Substantia nigra (tissue), 51 donors: ENCODE measurements at places on chromosomes 16 and 17.

DNA sequence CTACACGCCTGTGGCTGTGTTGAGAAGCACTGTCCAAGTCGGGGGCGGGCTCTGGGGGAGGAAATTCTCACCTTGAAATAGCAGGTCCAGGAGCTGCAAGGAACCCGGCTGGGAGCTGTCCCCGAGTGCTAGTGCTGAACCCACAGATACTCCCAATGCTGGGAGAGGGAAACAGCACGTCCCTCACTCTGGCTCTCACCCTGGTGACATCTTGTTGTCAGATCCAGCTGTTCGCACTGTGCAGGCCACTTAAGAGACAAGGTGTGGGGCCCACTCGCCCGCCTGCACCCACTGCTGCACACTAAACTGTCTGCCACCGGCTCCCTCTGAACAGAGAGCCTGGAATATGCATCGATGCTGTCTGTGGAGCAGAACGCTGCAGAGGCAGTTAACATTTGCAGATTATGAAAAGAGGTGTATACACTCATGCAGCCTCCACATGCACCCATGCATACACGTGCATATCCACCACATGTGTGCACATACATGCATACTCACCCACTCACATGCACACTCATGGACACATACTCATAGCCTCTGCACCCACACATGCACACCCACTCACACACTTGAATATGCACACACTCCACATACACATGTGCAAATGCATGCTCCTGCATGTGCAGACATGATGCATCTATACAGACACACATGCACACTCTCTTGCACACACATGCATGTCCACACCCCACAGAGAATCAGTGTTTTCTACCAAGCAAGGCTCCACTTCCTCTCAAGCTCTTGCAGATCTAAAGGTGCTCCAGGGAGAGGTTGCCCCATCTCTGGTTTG lies 42.0 kb downstream of the MGAT5B start:
- no peak for DNase-seq

DNA sequence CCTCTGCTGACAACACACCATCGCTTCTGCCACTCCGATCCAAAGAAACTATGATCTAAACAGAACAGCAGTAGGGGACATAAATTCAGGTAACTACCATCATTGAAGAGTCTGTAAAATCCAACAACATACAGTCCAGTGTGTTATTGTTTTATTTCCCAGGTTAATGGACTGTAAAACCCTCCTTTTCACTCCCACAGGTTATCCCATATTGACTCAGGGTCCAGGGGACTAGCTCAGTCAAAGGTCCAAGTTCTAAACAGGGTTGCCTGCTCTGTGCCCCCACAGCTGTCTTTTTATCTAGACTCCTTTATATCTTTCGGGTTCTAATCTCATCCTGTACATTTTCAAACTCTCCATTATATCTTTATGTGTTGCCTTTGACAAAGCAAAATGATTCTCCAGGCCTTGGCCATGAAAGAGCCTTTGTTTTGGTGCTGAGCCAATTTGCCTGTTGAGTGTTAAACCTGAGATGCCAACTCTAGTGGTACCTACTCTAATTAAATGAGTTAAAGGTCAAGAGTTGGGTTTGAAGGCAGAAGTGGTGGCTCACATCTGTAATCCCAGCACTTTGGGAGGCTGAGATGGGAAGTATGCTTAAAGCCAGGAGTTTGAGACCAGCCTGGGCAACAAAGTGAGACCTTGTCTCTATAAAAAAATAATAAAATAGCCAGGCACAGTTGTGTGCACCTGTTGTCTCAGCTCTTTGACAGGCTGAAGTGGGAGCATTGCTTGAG lies 80.5 kb downstream of the SNX11 start:
- no peak for DNase-seq

DNA sequence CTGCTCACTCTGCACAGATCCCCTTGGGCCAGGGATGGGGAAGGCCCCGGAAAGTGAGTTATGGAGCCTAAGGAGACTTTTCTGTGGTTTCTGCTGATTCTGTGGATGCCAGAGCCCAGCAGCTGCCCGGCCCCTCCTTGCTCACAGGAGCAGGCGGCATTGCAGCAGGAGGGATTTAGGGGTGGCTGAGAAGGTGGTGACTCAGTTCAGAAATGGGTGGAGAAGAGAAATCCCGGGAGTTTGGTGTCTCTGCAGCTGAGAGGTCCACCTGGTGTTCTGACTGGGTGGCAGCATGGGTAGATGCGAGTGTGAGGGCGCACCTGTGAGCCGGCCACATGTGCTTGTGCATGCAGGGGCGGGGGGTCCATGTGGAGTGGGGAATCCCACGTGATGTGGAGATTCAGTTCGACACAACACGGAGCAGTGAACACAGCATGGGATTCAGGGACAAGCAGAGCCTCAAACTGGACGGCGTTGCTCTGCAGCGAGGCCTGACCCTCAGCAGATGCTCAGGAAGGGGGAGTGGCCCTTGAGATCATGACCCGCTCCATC lies 16.0 kb upstream of the SPPL2C start:
- no peak for DNase-seq

- DNase-seq, result no peak
These were observed 617 bp upstream of the VTN start for GRCh38 chr17:28370744-28371103.

DNA sequence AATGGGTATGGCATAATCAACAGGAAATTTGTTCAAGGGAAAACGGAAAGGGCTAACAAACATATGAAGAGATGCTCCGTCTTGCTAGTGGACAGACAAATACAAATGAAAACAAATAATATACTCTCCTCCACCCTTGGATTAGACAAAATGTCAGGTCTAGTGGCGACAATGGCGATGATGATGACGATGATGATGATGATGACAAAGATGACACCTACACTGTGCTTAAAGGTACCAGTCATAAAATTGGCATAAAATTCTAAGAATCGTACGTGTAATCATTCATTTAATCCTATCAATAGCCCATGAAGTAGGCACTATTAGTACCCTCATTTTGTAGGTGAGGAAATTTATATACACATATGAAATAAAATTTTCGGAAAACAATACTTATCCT lies 174.6 kb downstream of the PMP22 start:
- DNase-seq, result no peak

- no peak for DNase-seq
These were observed 27.1 kb upstream of the LASP1NB start for GRCh38 chr17:38898291-38898679.

GRCh38 chr16:4402439-4403132 lies 13.8 kb downstream of the CORO7 start:
- peak; percentile 74 for DNase-seq

DNA sequence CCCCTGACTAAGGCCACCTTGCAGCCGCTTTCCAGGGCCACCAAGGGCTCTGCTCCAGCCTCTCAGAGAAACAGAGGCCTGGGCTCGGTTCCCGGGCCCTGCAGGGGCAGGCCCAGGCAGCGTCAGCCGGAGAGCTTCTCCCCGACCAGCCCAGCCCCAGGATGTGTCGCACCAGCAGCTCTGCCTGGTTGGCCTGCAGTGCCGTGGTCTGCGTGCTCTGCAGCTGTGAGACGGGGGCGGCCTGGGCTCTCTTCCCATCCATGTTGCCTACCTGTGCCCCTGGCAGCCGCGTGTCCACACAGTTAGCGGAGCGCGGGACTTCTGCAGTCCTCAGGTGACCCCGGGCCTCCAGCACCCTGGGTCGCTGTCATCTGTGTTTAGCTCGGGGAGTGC lies 4.8 kb downstream of the IGFALS start:
- no peak for DNase-seq

DNA sequence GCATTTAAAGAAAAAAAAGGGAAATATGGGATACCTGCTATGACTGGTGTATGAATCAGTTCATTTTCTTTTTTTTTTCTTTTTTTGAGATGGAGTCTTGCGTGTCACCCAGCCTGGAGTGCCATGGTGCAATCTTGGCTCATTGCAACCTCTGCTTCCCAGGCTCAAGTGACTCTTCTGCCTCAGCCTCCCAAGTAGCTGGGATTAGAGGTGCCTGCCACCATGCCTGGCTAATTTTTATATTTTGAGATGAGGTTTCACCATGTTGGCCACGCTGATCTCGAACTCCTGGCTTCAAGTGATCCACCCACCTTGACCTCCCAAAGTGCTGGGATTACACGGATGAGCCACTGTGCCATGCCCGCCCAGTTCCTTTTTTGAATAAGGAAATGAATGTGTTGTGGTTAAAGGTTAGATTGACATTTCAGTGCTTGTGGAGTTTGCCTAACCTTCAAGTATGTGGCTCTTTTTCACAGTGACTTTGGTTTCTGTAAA lies 7.7 kb downstream of the HAPSTR1 start:
- no peak for DNase-seq

DNA sequence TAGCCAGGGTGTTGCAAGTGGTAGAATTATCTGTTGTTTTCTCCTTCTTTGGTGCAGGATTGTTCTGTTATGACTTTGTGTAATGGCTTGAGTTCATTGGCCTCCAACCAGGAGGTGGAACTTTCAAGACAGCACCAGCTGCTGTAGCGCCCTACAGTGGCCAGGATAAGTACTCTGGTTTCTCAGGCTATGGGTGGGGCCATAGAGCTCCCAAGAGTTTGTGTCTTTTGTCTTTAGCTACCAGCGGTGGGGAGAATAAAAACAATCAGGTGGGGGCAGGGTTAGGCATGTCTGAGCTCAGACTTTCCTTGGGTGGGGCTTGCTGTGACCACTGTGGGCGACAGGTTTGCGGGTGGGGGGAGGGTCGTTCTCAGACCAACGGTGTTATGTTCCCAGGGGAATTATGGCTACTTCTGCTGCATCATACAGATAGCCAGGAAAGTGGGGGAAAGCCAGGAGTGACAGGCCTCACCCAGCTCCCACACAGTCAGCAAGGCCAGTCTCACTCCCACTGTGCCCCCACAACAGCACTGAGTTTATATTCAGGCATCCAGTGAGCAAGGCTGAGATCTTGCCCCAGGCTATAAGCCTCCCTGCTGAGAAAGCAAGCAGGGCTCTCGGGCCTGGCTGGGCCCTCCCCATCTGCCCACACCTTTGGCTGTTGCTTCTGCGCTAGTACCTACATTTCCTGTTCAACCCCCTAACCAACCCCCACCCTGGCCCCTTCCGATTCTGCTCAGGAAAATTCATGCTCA lies 15.4 kb downstream of the ABCA10 start:
- no peak for DNase-seq

- DNase-seq, result no peak
These were observed 69.6 kb upstream of the RCVRN start for GRCh38 chr17:9974448-9975381.

DNA sequence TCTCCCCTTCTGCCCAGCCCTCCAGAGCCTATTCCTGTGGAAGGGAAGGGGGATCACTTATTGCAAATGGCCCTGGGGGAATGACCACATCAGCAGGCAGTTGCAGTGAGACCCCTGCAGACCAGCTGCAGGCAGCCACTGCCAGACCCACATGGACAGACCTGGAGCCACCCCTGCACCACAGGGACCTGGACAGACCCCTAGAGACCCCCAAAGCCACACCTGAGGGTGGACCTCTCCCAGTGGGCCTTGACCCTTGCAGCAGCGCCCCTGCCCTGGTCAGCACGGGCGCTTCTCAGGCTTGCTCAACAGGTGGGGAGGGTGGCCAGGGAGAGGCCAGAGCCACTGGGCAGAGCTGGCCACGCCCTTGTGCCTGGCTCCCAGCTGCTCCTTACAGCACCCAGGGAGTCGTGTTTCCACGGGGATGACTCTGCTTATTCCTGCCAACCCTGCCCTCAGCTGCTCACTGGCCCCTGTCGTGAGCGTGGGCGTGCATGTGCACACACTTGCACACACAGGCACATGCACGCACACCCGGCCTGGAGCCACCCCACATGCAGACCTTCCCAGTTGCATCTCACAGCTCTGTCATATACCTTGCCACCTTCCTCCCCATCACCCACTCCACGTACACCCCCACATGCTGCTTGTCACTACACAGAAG lies 1.3 kb upstream of the SCN4A start:
- no peak for DNase-seq

- DNase-seq, result no peak
These were observed 18.9 kb downstream of the TVP23A start for GRCh38 chr16:10799736-10800135.

GRCh38 chr17:44137891-44138709 lies 3.6 kb upstream of the HROB start:
- no peak for DNase-seq

DNA sequence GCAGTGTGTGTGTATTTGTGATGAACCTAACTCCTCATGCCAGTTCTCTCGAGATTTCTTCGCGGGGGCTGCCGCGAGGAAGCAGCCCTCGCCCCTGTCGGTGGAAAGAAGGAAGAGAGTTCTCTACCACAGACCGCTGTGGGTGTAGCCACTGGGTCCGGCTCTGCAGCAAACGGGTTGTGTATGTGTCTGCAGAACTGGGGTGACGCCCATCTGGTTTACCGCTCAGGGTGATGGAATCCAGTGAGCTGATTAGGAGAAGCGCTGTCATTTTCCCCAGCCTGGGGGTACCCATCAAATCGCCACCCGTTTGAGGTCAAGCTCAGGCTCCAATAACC lies 7.7 kb downstream of the CORO6 start:
- DNase-seq, result no peak

DNA sequence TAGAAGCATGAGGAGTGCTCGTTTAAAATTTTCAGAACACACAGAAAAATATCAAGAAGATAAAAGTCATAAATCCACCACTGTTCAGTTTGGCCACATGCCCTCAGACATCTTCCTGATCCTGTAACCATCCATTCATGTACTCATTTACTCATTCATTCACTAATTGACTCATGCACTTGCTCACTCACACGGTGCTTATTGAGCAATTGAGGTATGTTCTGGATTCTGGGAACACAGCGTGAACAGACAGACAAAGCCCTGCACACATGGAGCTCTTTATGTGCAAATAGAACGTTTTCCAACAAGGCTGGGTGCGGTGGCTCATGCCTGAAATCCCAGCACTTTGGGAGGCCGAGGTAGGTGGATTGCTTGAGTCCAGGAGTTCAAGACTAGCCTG lies 10.2 kb upstream of the NATD1 start:
- no peak for DNase-seq

DNA sequence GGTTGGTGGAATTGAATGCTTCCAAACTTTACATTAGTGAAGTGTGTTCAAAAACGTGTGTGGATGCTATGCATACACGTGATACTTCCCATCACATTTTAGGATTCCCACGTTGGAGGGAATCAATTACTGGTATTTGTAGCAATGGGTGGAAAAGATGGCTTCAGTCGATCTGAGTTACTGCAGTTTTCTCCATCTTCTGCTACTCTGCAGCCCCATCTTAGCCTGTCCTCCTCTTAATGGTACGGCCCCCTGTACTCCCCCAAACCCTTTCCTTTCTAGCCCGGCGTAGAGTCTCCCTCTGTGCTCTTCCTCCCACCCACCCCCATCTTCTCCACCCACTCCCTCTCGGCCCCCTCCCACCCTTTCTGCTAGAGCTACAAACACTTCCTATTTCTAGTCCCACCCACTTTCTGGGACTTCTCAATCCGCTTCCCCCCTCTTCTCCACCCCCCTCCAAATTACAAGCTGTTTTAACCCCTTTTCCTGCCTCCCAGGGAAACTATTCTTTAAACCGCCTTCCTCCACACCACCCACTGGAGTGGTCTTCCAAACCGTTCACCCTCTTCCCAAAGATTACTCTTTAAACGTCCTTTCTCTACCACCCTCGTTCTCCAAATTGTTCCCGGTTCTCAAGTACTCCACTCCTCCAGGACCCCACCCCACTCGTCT lies 1.1 kb downstream of the CHTF8 start:
- no peak for DNase-seq
